Adipocyte (in vitro differentiated cells): ENCODE measurements at places on chromosomes 2 and 18.

DNA sequence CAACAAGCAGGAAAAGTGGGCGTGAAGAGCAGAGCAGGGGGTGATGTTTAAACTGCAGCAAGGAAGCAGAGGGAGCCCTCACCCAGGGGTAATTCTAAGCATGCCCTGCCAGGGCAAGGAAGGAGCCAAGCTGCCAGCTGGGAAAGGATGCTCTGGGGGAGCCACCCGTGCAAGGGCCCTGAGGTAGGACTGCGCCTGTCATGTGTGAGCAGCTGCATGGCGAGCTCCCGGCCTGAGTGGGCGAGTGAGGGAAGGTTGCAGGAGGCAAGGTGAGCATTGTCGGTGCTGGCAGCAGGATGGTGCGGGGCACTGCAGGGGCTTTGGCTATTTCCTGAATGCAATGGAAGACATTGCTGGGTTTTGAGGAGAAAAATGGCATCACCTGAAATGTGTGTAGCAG is 107.2 kb downstream of the COPS8 start:
- no peak for DNase-seq

DNA sequence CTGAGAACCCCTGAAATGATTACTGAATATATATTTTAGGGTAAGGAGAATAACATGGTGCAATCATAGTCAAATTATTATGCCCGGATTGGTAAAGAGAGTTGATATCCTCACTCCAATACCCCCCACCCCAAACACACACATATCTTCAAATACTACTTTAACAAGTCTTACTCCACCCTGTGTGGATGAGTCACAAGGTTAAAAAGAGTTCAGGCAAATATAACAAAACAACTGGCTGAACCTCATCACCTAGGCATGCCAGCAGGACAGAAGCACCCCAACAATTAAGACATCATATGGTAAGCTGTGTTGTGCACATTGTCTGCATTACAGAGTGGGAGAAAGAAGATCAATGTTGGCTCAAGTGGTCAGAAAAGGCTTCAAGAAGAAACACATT is 857.4 kb downstream of the TDRD15 start:
- DNase-seq = no peak

DNA sequence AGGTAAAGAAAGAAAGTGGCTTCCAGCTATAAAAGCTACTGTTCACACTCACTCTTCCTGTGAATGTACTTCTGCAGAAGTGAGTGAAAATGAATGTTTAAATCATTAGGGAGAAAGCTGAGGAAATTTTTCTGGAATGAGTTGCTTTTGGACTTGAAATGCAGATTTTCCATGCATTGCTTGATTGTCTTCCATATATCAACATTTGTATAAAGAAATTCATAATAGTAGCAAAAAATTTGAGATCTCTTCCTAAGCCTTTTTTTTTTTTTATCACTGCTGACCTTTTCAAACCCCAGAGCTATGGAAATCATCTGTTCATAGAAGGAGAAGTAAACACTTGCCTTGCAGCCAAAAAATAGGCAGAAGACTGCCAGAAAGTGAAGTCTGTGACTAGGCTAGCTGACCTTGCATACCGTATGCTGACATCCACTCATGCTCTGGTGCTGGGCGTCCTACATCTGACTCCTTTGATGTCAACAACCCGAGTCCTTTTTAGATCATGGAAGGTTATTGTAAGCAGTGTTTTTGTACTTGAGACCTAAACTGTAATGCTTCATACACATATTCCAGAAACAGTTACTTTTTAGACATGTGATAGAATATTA is 154.5 kb upstream of the RASGRP3 start:
- DNase-seq = peak; percentile 71

DNA sequence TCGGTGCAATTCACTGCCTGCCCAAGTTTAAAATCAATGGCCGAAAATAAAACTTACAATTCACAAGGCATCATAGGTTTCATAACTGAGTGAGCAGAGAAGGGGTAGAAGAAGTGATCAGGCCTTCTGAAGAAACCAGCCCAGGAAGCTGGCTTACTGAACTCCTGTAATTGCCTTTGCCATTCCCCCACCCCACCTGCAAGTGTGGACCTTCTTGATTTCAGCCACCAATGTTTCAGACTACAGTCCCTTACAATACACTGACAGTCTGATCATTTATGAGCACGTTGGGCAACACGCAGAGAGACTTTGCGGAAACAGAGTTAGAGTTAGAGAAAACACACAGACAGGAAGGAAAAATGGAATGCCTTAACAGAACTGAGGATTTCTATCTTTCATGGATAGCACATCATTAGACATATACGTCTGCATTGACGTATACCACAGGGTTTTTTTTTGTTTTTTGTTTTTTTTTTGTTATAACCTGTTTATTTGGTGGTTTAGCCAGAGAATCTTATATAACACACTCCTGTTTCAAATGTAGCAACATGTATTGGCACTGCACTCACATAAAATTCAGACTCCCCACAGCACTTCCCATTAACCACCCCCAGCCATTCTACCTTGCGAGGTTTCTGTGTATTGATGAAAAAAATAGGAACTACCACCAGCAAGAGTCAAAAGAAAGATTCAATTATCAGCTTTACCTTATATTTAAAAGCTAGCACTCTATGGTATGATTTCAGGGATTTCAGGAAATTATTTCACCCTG is 126.4 kb downstream of the CACNB4 start:
- DNase-seq = no peak

- no peak for DNase-seq
These were observed 39.3 kb upstream of the EFEMP1 start for GRCh38 chr2:55962915-55963314.

- DNase-seq = no peak
These were observed 59.8 kb downstream of the NDUFA10 start for GRCh38 chr2:239965318-239965717.

DNA sequence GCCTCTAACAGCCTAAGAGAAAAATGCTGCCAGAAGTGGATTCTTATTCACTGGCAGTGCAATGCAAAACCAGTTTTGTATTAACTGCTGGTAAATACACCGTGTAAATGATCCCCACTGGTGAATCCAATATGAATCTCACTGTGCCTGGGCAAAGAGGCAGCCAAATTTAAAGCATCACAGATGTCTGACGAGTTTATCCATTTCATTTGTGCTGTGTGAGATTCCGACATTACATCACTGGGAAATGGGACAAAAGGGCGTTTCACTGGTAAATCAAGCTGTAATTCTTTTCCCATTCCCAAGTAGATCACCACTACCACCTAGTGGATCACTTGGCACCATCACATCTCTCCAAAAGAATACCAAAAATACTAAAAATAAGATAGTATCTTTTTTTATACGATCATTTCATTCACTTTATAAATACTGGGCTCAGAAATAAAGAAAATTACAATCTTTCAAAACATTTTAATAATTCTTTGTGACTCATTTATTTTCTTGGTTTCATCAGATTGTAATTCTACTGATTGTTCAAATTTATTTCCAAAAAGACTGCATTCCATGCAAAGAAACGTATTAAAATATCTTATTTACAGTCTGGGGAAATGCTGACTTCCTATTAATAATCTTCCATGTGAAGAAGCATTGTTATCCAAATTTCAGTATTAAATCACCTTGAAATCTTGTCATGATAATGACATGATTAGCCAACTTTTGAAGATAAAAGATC is 125.6 kb downstream of the GRB14 start:
- DNase-seq = peak; percentile 81

DNA sequence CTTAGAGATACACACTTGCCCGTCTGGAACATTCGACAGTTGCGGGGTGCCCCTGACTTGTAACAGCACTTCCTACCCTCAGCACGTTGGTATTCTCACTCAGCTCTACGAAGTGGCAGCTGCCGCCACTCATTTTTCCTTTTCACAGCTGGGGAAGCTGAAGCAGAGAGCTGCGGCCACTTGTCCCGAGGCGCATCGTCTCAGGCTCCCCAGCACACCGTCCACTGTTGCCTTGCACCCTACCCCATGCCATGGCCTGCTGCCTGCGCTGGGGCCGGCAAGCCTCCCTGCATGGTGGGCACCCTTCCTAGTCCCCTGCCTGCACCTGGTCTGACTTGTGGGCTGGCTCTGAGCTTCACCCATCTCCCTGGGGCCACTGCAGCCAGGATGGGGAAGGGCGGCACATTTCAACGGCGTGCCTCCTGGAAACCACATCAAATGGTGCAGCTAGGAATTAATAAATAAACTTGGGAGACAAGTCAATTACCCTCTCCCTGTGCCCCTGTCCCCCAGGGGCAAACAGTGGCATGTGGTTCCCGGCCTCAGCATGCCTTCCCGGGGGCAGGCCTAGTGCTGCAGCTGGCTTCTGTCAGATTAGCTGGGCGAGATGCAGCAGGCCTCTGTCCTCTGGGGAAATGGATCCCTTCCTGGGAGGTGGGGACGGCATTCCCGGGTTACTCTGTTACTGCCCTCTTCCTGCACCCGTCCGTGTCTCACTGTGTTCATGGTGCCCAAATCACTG is 64.7 kb upstream of the HAAO start:
- no peak for DNase-seq

DNA sequence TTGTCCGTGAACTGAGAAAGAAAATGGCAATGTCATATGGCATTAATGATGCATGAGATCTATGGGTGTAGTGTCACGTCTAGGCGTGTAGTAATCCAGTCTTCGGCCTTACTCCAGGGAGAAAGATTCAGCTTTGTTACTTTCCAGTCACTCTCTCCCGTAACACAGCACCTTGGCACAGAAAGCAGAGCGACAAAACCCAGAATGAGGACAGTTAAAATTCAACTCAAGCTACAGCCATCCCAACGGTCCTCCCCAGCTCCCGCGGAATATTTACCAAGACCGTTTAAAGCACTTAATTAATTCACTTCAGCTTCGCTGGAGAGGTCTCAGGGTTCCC is 797 bp upstream of the CRIM1 start:
- no peak for DNase-seq

DNA sequence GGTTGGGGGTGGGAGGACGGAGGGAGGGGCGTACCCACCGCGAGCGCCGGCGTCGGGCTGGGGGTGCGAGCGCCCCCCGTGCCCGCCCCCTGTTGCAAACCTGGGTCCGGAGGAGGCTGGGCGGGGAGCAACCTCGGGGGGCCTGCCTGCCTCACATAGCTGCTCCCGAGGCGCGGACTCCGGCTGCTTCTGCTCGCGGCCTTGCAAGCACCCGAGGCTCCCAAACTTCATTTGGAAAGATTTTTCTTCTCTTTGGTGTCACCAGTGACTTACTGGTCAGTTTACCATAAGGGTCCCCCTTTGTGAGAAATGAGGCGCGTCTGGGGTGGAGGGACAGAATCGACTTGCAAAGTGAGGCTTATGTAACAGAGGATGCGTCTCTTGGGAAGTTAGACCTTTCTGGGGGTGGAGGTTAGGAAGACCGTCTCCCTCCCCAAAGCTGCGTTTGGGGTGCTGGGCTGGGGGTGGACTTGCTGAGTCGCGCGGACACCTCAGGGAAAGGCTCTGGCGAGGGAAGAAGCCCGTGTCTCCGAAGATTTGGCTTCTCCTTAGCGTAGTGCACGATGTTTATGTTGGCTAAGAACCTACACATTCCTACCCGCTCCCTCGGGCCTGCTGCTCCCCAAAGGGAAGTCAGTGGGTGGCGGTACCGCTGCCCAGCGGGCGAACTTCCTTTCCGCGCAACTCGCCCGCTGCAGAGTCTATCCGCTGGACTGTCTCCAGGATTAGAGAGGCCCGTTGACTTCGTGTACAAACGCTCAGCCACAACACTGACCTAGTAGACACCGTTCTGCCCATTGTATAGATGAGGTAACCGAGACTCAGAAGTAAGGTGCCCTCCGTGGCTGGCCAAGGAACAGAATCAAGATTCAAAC is 559 bp downstream of the TMEM37 start:
- DNase-seq = peak; percentile 5

DNA sequence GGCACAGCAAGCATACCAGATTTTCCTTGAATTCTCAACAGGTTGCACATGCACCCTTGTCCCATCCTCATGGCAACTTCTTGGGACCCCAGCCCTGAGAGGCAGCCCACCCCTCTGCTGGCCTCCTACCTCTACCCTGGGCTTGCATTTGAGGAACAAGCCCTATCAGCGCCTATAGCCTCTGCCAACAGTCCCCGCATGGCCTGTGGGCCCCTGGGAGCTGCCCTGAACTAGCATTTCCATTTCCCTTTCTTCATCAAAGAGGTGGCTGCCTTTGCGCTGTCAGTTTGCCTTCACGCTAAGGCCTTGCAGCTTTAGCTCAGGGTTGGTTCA is 5.4 kb upstream of the ZAP70 start:
- no peak for DNase-seq

DNA sequence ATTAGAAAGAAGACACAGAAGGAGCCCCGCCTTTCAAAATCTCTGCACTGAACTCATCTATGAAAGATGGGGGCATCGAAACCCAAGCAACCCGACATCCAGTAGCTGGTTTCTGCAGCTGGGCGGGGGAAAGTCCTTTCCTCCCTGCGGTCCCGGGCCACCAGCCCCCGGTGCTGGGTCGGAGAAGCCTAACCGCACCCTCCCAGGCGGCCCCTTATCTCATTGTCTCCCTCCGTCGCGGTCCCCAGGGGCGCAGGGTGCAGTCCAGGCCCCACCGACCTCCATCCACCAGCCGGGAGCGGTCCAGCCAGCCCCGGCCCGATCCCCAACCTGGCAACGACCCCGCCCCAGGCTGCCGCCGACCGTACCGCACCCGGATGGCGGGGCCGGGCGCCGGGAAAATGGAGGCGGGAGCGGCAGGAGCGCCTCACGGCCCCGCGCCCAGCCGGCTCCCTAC is 452 bp downstream of the RAPH1 start:
- no peak for DNase-seq

- no peak for DNase-seq
These were observed 486.3 kb upstream of the MAP2 start for GRCh38 chr2:208937521-208937920.

- peak; percentile 15 for DNase-seq
These were observed 100.7 kb downstream of the RAPGEF4 start for GRCh38 chr2:172836347-172836821.

GRCh38 chr2:64543008-64543697 is 19.0 kb downstream of the AFTPH start:
- DNase-seq = peak; percentile 30

GRCh38 chr2:64534363-64534762 is 10.2 kb downstream of the AFTPH start:
- no peak for DNase-seq

DNA sequence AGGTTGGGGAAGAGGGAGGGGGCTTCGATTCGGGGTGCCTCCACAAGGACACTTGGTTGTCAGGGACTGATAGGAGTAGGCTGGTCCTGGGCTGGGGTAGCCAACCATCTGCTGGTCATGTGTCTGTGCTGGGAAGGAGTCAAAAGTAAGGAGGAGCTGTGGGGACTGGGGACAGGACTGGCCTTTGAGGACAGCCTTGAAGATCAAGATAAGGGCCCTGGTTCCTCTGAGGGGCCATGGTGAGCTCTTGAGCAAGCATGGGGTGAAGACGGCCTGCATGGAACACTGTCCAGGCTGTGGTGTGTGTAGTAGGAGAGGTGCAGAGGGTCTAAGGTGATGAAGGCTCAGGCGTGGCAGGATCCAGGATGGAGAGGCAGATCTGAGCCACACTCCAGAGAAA is 1.7 kb downstream of the CYP27A1 start:
- DNase-seq = no peak

- peak; percentile 59 for DNase-seq
These were observed 185.8 kb downstream of the VAPA start for GRCh38 chr18:10099539-10100140.

- DNase-seq = peak; percentile 80
These were observed 18.2 kb upstream of the DAW1 start for GRCh38 chr2:227853204-227853629.
